ENCODE measurements at places on chromosomes 2 and 18.

DNA sequence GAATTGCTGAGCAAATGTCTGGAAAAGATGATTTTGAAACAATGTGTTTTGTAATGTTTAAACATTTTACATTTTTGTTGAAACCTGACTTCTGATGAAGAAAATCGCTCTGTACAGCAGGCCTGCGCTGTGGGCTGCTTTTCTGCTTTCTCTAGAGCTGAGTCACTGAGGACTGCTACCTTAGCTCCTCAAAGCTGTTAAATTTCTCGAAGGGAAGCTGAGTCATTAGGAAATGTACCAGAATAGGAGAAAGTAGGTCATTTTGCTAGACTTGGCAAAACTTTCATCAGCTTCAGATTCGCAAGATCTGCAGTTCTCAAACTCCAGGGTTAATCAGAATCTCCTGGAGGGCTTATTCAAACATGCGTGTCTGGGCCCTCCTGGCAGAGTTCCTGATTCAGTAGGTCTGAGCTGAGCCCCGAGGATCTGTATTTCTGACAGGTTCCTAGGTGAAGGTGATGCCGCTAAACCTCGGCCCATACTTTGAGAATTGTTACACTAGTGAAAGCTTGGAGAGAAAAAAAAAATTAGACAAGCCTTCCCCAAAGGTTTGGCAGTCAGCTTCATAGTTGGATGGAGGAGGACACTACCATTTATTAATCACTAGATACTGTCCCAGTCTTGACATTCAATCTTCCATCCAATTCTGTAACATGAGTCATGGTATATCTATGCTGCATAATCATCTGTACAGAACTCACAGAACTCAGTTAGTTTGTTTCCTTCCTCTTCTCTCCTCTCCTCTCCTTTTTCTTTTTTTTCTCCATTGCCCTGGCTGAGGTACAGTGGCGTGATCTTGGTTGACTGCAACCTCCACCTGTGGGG, 297.6 kb downstream of the PARD3B start:
- no peak for DNase-seq

- no peak for DNase-seq
Measured at GRCh38 chr18:5415031-5415430, 119.5 kb upstream of the ZBTB14 start.

- DNase-seq, result no peak
Measured at GRCh38 chr2:190440113-190440512, 32.0 kb downstream of the MFSD6 start.

GRCh38 chr2:115596659-115597375, 1154.4 kb downstream of the DPP10 start:
- no peak for DNase-seq

DNA sequence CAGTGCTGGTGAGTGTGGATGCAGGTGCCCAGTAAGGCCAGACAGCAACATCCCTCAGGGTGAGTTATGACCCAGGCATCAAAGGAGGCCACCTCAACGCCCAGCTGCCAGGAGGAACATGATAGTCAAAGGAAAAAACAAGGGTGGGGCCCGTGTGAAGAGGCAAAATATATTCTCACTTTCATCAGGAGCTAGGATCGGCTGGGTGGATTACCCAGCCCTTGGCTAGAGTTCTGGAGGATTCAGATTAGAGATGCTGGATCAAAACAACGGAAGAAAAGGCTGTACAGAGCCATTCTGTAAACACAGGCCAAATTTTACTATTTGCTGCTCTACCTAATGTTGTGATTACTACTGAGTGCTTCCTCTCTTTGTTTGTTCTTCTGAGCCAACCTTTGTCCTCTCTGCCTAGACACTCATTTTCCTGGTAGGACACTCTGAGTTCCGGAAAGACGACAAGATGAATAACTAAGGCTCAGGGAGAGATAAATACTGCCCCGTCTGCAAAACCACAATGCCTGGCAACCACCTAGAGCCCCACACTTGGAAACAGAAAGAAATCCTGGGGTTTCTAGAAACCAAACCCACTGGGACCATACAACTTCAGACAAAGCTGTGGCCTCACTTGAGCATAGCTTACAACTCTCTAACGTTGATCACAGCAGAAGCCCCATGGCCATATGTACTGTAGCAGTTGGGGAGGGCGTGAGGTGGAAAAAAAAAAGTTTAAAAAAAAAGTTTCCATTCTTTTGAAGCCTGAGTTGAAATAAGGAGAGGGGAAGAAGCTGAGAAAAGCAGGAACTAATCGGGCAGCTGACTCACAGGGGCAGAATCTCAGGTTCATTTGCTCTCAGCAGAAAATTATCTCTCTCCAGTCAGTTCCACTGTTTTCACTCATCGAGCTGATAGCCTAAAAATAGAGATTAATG, 17.8 kb upstream of the PMAIP1 start:
- DNase-seq, result no peak

GRCh38 chr2:43274055-43274454, 47.6 kb upstream of the ZFP36L2 start:
- DNase-seq, result no peak

DNA sequence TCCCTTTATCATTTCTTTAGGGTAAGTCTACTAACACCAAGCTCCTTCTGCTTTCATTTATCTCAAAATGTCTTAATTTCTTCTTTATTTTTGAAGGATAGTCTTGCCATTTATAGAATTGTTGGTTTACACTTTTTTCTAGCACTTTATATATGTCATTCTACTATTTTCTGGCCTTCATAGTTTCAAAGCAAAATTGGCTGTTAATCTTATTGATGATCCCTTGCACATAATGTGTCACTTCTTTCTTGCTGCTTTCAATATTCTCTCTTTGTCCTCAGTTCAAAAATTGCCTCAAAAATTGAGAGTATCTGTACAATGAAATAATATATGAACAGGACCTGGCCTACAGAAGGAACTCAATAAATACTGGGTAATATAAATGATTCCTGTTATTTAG, 7.9 kb upstream of the TANK start:
- DNase-seq, result no peak

DNA sequence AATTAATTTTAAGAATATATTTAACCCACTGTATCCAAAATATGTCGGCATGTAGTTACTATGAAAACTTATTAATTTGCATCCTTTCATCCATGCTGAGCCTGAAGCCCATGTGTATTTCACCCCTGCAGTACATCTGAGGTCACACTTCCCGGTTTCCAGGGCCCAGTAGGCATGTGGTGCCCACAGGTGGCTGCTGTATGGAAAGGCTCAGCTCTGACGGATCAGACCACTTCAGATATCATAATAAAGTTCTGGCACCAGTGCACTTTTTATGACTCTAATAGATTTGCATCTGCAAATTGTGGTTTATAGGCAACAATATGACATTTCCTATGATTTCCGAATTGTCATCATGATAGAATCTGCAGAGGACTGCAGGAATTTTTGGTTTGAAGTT, 22.5 kb downstream of the SH3RF3 start:
- DNase-seq, result no peak

DNA sequence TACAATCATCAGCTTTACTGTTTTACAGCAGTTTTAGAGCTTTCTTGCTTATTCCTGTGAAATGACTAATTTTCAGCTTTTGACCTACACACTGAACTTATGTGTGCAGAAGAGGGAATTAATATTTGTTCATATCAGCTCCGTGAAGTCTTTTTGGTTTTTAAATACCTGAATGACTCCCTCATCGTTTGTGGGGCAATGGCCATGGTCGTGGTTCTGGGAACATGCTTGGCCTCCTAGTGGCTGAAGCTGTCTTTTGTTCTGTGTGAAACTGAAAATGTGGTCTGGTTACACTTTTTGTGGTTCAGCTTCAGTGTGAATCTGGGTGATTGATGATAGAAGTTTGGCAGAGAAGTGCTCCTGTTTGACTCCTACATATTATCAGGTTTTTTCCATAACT, 408.1 kb downstream of the THSD7B start:
- no peak for DNase-seq

DNA sequence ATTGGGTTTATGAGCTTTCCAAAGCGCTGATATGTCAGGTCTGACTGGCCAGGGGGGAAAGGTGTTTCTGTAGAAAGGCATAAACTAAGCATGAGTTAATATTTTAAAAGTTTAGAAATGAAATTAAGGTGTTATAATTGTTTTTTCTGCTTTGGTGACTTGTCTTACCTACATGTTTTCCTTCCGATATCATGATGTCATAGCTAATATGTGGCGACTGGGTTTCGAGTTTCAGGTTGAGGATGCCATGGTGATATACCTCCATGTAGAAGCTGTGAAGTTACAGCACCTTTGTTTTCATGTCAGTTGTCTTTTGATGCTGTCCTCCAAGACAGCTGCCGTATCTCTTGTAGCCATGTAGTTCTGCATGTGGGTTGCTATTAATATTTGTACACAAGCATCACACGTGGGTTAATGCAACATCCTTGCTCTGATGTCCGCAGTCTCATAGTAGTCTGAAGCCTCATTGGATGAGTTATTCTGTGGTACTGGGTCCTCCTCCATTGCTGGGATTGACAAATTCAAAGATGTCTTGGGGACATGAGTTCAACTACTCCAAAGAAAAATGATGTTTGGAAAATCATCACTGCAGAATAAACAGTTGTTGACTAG, 230.6 kb downstream of the PRKCE start:
- DNase-seq, result no peak

- no peak for DNase-seq
Measured at GRCh38 chr2:227626580-227627151, 9.4 kb downstream of the SCYGR4 start.

Measured in activated T-cell treated with anti-CD3 and anti-CD28 coated beads for 4 hours (primary cell).